Neural progenitor cell (in vitro differentiated cells): ENCODE measurements at places on chromosomes 1 and 21. TPM values are rescaled to one million over a fixed set of nuclear protein-coding genes. Genes with fewer than 3 reads are reported as not detected.

Gene IFNLR1
- total RNA-seq, result 3.0 and 3.3 TPM in 2 replicates

Gene CDA
- total RNA-seq, result 0.64 and 0.96 TPM in 2 replicates

Gene PLEKHN1
- 0.09 TPM in 1 of 2 replicates, not detected in the other for total RNA-seq

Gene KIF26B
- total RNA-seq, result 0.47 and 1.2 TPM in 2 replicates

Gene RFX5
- 87.5 and 108 TPM in 2 replicates for total RNA-seq

Gene AMPD1
- not detected in 2 replicates for total RNA-seq
